ENCODE measurements at places on chromosomes 2 and 18.

- DNase-seq = peak; percentile 49
Measured at GRCh38 chr2:974054-974453, 23.4 kb downstream of the SNTG2 start.

- DNase-seq = no peak
Measured at GRCh38 chr2:159072795-159073194, 104.4 kb downstream of the TANC1 start.

GRCh38 chr2:177239932-177240630 lies 24.4 kb downstream of the NFE2L2 start:
- no peak for DNase-seq

GRCh38 chr18:20971886-20972267 lies 139.7 kb downstream of the ROCK1 start:
- peak; percentile 4 for DNase-seq

GRCh38 chr2:120222186-120223033 lies 790 bp downstream of the TMEM185B start:
- DNase-seq = no peak

- DNase-seq = no peak
Measured at GRCh38 chr2:225994748-225995405, 595.4 kb downstream of the NYAP2 start.

- DNase-seq = no peak
Measured at GRCh38 chr2:221402072-221402471, 170.0 kb downstream of the EPHA4 start.

DNA sequence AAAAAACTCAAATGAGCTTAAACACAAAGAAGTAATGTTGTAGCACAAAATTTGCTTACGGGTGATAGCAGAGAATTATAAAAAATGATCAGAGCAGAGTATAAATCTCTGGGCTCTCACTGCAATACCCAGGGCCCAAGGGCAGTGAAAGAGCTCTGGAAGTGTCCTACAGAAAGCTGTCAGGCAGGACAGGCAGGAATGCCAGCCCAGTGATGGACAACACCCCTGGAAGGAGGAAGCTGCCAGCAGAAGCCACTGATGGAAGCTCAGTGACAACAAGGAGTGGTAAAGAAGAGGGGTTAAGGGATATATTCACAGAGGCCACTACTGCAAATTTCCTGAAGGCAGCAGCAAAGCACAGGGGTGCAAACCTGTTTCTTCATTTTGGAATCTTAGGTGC lies 214.9 kb downstream of the L3MBTL4 start:
- DNase-seq = no peak

DNA sequence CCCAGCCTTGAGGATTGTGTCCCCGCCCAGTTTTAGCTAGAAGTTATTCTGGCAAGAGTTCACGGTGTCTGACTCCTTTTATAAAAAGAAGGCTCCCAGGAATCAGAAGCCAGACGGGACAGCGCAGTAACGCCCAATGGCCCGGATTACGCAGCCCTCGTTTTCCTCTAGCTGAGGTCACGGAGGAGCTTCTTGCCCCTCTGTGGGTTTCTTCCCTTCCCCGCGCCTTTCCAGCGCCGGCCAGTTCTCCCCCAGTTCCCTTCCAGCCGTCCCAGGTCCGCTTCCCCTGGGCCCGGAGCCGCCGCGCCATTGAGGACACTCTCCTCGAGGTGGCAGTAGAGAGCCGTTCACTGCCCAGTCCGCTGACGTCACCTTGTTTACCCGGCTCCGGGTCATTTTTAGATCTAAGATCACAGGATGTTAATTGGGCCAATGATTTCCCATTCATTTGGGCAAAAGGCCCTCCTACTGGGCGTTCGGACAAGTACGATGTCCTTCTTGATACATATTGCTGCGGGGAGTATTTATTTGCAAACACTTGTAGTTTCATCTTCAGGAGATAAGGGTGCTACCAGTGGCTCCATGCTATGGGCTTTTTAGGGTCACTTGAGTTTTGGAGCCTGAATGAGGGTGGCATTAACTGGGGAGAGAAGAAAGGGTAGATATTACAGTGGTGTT lies 81.5 kb upstream of the PPM1B start:
- DNase-seq = peak; percentile 62
